Fibroblast of skin of right biceps (primary cell): ENCODE measurements at places on chromosomes 2 and 18.

- DNase-seq: no peak
Measured at GRCh38 chr2:237096201-237096600, 10.5 kb downstream of the COPS8 start.

GRCh38 chr2:56540916-56541315 is 357.1 kb downstream of the CCDC85A start:
- DNase-seq: peak; percentile 53

DNA sequence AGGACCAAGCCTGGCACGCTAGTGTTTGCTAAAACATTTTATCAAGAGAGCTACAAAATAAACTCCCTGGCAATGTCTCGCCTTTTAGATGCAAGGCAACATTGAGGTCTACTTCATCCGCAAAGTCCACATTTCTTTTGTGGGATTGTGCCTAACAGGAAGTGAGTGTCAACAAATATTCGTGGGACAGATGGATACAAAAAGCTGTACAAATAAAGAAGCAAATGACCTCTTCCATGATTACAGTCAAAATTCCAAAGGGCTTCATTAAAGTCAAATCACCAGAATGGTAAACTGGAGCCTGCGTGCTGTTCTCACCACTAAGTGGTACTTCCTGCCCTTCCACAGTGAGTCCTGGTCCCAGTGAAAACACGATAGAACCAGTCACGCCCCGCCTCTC is 40.4 kb downstream of the L3MBTL4 start:
- no peak for DNase-seq

DNA sequence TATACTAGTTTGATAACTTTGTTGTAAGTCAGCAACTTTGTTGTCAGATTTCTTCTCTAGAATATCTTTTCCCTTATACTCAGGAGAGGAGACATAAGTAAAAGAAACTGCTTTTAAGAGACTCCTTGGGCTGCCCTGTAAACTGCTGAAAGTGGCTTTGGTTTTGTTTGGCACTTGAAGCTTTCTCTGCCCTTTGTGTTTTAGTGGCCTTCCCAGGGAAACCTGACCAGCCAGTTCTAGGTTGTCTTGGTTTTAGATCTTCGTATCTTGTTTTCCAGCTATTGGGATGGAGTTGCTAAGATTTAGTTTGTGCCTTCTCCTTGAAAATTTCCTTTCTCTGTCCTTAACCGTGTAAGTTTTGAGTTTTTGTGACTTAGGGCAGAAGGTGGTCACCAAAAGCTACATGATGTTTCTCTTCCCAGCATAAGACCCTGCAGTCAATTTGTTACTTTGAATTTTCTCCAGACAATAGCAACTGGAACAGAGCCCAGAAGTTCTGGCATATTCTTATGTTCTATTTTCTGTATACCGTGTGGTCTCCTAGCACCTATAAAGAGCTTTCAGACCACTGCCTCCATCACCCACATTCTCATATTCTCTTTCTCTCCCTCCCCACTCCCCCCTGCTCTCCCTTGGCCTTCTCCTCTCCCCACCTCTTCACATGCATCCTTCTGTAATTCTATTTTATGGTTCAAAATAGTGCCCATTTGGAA is 81.1 kb downstream of the BOLA3 start:
- no peak for DNase-seq

GRCh38 chr2:166921261-166921896 is 33.1 kb downstream of the XIRP2 start:
- DNase-seq: no peak

- DNase-seq: no peak
Measured at GRCh38 chr2:59398081-59398480, 1155.4 kb downstream of the BCL11A start.
